CD4-positive, alpha-beta T cell treated with Interleukin-21 for 1 hour (primary cell): ENCODE measurements at places on chromosomes 13 and 19.

DNA sequence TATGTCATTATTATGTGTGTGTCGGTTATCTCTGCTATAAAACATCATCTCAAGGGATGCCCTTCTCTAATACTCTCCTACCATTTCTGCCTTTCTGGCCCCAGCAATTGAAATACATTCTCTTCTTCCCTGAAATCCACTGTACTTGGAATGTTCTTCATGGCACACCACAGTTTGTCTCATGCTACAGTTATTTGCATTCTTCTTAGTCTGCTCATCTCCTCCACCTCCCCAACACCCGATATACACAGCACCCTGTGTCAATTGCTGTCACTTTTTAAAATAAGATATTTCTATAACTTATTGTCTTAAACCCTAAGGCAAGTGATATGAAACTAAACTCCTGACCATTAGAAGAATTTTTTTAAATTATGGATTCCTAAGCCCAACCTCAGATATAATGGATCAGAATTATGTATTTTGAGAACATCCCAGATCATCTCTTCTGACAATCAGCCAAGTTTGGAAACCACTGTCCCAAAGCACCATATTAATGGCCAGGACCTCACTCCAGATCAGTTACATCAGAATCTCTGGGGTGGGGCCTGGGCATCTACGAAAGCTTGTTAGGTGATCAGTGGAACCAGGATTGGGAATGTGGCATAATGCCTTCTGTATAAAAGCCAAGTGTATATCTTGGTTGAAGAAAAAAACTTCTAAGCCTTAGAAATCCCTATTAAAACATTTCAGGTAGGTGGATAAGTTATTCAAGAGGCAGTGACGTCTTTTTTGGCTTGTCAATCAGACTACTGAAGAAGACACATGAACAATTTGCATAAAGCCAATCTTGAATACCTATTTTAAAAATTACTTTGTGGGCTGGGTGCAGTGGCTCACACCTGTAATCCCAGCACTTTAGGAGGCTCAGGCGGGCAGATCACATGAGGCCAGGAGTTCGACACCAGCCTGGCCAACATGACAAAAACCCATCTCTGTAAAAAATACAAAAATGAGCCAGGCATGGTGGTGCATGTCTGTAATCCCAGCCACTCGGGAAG lies 30.0 kb upstream of the KBTBD7 start:
- DNase-seq: no peak

DNA sequence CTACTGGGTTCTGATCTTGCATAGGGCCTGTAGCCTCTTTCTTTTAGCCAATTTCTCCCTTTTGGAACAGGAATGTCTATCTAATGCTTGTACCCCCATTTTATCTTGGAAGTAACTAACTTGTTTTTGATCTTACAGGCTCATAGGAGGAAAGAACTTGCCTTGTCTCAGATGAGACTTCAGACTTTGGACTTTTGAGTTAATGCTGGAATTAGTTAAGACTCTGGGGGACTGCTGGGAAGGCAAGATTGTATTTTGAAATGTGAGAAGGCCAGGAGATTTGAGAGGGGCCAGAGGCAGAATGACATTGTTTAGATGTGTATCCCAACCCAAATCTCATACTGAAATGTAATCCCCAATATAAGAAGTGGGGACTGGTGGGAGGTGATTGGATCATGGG lies 2.5 kb upstream of the ZNF546 start:
- no peak for DNase-seq

DNA sequence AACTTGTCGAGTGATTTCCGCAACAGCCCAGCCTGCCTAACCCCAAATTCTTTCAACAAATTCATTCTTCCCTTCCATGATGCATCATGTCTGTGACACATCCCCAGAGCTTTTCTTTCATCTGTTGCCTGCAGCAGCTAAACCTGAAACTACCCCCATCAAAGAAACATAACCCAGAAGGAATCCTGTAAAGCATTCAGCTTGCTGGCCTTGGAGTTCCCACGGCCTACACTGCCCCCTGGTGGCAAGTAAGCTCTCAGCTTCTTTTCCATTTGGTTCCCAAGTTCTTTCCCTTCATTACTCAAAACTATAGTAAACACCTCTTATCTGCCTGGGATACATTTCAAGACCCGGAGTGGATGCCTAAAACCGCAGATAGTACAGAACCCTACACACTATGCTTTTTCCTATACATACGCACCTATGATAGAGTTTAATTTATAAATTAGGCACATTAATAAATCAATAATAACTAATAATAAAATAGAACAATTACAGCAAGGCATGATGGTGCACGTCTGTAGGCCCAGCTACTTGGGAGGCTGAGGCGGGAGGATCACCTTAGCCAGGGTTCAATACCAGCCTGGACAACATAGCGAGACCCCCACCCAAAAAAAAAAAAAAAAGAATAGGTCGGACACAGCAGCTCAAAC lies 7.4 kb downstream of the ETHE1 start:
- DNase-seq: peak; percentile 80

- no peak for DNase-seq
Measured at GRCh38 chr19:30371161-30371836, 885 bp upstream of the ZNF536 start.

DNA sequence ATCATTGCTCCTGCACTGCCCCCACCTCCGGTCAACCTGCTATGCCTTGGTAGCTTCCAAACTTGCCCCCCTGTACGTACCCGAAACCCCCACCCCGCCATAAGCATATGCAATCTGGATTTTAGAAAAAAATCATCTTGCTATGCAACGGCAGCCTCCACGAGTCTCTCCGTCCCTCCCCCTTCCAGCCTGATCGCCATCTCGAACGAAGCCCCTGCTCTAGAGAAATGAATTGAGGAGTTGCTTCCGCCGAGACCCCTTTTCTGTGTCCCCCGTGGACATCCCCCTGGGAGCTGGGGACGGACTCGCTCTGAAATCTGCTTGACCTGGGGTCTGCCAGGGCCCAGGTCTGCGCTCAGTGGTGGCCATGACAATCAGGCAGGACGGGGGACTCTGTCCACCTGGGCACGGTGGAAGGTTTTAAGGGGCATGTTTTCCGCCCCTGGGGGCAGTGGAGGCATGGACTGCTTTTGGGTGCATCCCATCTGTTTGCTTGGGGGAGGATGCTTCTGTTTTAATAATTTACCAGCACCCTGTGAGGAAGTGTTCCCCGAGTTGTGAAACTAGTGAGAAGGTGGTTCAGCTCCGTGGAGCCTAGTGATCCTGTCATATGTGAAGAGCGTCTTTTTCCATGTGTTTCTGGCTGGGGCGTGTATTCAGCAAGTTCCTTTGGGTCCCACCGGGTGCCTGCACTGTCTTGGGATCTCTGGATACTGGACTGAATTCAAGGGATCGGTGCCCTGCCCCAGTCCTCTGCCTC lies 1.0 kb downstream of the KDM4B start:
- DNase-seq: no peak

GRCh38 chr19:3471954-3472655 lies 8.2 kb downstream of the SMIM24 start:
- DNase-seq: peak; percentile 34

DNA sequence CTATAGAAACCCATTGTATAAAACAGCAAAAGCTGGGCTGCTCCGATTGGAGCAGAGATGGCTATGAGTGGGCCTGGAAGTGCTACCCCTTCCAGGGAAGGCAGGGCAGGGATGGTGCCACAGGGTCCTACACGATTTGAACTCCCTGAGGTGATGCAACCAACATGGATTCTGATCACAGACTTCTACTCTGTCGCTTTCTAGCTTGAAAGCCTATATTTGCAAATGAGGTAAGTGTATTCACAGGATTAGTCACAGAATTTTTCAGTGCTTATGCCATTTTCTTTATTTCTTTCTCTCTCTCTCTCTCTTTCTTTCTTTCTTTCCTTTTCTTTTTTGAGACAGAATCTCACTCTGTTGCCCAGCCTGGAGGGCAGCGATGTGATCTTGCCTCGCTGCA lies 179.0 kb downstream of the SPRY2 start:
- DNase-seq: no peak

GRCh38 chr13:95745752-95746151 lies 68.8 kb downstream of the DNAJC3 start:
- no peak for DNase-seq

- DNase-seq: no peak
Measured at GRCh38 chr13:49641801-49642291, 13.5 kb downstream of the ARL11 start.

DNA sequence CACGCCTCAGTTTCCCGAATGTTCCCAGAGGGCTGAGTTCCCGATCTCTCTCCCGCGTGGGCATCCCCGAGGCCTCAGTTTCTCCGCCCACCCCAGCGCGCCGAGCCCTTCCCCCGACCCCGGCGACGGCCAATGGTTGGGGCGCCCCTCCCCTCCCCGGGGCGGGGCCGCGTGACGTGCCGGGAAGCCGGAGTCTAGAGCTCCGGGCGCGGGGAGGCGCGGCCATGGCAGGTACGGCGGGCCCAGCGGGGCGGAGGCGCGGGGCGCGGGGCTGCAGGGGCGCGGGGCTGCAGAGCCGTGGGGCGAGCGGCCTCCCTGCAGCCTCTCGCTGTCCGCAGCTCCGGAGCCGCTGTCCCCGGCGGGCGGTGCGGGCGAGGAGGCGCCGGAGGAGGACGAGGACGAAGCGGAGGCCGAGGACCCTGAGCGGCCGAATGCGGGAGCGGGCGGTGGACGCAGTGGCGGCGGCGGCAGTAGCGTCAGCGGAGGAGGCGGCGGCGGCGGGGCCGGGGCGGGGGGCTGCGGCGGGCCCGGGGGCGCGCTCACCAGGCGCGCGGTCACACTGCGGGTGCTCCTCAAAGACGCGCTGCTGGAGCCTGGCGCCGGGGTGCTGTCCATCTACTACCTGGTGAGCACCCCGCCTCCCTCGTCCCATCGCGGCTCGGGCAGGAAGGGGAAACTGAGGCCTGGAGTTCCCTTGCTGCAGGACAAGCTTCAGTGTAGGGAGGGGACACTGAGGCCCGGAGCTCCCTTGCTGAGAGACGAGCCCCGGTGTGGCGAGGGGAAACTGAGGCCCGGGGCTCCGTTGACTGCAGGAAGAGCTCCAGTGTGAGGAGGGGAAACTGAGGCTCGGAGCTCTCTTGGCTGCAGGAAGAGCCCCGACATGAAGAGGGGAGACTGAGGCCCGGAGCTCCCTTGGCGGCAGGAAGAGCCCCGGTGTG lies at the start of gene MPND:
TSS of gene MPND (plus strand) at position 193 of the 938 bp plus-strand sequence. CDS start at position 225, 32 bp downstream.
- DNase-seq: peak; percentile 90

DNA sequence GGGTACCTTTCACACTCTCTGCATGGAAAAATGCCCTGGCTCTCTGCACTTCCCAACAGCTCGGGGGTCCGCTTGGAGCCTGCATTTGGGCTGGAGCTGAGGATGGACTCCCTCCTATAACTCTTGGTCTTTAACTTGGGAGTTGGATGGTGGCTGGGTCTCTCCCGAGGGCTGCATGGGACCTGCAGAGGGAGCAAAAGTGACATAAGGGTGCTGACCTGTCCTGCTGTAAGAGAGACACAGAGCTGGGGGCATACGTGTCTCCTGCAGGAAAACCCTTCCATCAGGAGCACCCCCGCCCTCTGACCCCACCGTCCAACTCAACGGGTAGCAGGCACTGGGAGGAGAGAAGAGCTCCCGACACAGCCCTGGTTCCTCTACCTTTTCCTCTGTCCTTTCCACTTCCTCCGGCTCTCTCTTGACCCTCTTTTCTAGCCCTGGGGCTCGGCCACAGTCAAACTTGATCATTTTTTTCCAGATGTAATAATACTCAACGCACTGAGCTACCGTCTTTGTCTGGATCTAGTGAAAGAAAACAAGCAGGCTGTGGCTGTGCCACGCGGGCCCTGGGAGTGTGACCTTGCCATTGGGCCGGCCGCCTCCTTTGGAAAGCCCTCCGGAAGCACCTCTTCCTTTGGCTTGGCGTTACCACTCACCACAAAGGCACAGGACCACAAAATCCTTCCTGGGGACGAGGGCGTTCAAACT lies 6.8 kb upstream of the NAPA start:
- DNase-seq: no peak

GRCh38 chr19:15264061-15264932 lies 32.0 kb upstream of the EPHX3 start:
- DNase-seq: peak; percentile 69

- DNase-seq: no peak
Measured at GRCh38 chr13:112991609-112992008, 22.6 kb downstream of the MCF2L start.

GRCh38 chr19:40279120-40279551 lies 6.0 kb downstream of the AKT2 start:
- no peak for DNase-seq

DNA sequence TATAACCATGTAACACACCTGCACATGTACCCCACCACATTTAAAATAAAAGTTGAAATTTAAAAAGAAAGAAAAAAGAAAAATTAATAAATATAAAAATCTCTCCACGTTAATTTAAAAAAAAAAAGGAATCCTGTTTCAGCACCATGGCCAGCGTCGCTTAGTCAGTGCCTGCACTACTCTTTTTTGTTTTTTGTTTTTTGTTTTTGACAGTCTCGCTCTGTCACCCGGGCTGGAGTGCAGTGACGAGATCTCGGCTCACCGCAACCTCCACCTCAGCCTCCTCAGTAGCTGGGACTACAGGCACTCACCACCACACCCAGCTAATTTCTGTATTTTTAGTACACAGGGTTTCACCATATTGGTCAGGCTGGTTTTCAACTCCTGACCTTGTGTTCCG lies 835.9 kb downstream of the UQCRFS1 start:
- no peak for DNase-seq

- DNase-seq: no peak
Measured at GRCh38 chr13:49304763-49305700, 57.3 kb downstream of the CDADC1 start.

GRCh38 chr13:107736731-107737130 lies 478.6 kb downstream of the LIG4 start:
- DNase-seq: no peak

- DNase-seq: no peak
Measured at GRCh38 chr19:11551603-11552235, 7.3 kb downstream of the ELOF1 start.

- DNase-seq: no peak
Measured at GRCh38 chr13:28890712-28891111, 70.6 kb downstream of the MTUS2 start.

DNA sequence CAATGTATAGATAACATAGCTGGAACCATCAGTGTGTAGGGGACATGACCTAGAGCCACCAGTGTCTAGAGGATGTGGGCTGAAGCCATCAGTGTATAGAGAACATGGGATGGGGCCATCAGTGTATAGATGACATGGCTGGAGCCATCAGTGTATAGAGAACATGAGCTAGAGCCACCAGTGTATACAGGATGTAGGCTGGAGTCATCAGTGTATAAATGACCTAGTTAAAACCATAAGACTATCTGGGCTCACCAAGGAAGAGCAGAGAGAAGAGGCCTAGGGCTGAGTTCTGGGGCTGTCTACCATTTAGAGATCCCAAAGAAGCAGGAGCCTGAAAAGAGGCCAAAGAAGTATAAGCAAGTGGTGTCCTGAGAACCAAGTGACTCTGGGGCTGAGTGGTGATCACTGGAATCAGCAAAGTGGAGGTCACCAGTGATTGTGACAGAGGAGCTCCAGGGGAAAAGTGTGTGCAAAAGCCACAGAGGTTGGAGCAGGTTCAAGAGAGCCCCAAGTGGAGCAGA lies 41.0 kb downstream of the RFX2 start:
- no peak for DNase-seq

- DNase-seq: no peak
Measured at GRCh38 chr19:55542292-55542855, 3.0 kb downstream of the SBK3 start.

GRCh38 chr13:22135446-22135845 lies 464.6 kb downstream of the FGF9 start:
- no peak for DNase-seq

GRCh38 chr13:76735641-76736040 lies 150.6 kb downstream of the KCTD12 start:
- no peak for DNase-seq
